ENCODE measurements at places on chromosomes 5 and 9.

GRCh38 chr5:33934176-33934575 lies 2.0 kb upstream of the RXFP3 start:
- no peak for DNase-seq

- no peak for DNase-seq
These were observed 93.2 kb downstream of the FSTL4 start for GRCh38 chr5:133519191-133519590.

DNA sequence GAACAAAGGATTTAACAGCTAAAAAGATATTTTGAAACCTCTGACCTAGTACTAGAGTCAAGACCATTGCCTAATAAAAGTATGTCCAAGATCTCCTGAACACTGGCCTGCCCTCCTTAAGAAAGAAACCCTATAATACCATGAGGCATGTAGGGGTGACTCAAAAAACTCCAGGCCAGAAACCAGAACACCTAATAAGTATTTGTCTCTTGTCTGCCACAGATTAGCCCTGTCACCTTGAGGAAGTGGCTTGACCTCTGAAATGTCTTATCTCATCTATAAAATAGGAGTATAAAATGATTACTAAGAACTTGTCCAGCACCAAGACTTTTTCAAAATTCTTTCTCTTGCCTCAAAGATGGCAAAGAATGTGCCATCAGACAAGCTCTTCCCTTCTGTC lies 125.5 kb upstream of the RASGRF2 start:
- DNase-seq = no peak

GRCh38 chr9:110114859-110115201 lies 93.1 kb downstream of the C9orf152 start:
- DNase-seq = no peak

DNA sequence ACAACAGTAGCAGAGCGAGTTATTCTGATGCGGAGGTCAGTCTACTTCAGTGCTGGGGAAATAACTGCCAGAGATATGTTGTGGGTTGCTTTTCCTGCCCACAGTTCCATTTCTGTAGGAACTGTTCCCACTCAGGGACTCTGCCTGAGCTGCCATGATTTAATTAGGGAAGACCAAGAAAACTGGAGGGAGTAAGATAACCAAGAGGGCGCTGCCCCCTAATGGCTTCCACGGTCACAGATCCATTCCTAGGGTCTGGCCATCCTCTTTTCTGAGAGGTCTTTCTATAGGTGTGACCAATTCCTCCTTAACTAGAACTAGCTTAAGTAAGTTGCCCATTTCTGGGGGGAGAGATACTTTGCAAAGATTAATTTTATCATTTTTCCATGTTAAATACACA lies 125.9 kb downstream of the APBA1 start:
- DNase-seq = no peak

GRCh38 chr9:125826850-125827249 lies 79.7 kb downstream of the PBX3 start:
- no peak for DNase-seq

DNA sequence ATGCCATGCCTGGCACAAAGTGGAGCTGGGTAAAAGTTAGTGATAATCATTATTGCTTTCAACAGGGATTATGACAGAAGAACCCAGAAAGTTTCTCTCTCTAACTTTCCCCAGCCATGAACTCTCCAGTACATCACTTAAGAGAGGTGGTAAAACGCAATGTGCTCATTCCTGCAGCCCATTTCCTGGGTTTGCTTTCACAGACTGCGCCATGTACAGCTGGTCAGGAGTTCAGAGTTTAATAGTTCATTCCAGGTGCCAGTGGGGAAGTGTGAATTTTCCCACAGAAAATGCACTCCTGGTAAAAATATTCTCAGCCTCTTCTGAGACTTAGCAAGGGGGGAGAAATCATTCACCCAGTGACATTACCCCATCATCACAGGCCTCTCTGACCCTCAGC lies 35.5 kb downstream of the ADAM19 start:
- no peak for DNase-seq

DNA sequence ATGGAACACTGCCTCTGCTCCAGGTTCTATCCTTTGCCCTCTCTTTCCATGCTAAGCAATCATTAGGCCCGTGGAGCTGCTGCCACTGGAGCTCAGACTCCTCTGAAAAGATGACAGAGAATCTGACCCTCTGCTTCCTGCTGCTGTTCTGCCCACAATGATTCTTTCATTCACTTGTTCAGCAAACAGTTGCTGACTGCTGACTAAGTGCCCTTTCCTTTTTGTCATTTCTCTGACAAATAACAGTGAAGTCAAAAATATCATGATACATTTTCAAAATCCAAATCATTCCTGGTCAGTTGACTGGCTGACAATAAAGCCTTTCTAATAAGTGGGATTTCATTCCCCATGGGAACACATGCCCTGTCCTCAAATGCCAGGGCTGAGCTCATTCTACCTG lies 110.1 kb downstream of the SIL1 start:
- DNase-seq = no peak

GRCh38 chr9:23621924-23622323 lies 204.1 kb downstream of the ELAVL2 start:
- DNase-seq = no peak

DNA sequence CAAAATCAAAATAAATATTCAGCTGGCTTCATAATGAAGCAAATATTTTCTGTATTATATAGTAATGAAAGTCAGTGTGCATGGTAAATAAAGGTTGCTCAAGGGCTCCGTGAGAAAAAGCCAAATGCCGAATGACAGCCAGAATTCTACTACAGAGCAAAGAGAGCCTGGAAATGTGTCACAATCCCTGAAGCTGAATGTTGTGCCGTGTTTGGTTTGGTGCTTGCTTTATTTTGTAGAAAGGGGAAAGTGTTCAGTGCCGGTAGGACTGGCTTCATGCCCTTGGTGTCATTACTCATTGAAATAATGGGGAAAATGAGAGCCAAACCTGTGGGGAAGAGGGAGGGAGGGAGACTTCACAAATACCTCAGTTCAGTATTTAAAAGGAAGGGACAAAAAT lies 26.8 kb upstream of the ADAMTSL1 start:
- DNase-seq = no peak

GRCh38 chr9:1253064-1253979 lies 203.2 kb downstream of the DMRT2 start:
- no peak for DNase-seq

DNA sequence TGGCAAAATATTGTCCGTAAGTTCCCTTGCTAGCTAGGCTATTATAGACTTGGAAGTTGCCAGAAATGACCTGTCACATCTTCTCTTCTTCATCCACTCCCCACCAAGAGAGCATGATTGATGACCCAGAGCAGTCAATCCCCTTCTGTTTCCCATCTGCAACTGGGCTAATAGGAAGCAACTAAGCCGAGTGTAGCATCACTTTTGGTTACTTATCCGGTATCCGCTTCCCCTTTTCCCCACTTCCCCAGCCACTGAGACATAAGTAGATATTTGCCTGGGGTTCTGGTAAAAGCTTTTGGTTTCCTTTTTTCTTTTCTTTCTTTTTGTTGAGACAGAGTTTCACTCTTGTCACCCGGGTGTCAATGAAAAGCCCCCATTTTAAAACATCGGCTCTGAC lies 29.4 kb upstream of the LIFR start:
- no peak for DNase-seq

GRCh38 chr5:68033961-68034571 lies 181.5 kb upstream of the PIK3R1 start:
- DNase-seq = no peak

GRCh38 chr5:150789943-150790611 lies 11.5 kb downstream of the SMIM3 start:
- peak; percentile 55 for DNase-seq

DNA sequence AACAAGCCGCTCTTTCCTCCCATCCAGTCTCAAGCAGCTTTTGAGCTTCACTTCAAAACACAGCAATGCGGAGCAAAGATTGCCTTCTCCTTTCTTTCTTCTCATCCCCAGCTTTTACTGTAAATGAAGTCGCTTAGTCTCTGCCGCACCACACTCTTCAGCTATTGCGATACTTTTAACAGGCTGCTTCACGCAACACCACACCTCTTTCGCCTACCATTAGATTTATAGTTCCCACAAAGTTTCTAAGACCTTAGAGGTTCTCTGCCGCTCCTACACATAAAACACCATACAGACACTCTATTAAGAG lies 711 bp downstream of the PGGT1B start:
- no peak for DNase-seq

- no peak for DNase-seq
These were observed 57.6 kb downstream of the PTCH1 start for GRCh38 chr9:95459178-95459577.

GRCh38 chr5:173015598-173016455 lies 32.3 kb downstream of the ATP6V0E1 start:
- no peak for DNase-seq

- no peak for DNase-seq
These were observed 91.7 kb downstream of the TENT4A start for GRCh38 chr5:6804766-6805501.

DNA sequence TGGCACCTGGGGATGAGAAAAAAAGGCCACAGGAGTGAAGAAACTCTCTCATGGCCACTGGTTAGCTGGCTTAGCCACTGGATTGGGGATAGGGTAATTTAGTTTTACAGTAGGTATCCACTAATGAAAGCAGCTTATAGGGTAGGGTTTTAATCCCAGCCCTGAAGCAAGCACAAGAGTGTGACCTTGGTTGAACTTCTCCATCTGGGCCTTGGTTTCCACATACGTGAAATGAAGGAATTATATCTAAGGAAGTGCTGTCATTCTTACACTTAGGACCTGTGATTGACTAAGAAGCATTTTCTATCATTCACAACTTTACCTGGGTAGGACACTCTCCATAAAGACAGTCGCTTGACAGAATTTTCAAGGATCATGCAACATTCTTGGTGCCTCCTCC lies 49.6 kb downstream of the FAT2 start:
- no peak for DNase-seq

GRCh38 chr5:171906066-171906570 lies 100.3 kb downstream of the FBXW11 start:
- DNase-seq = no peak
